ENCODE measurements at places on chromosomes 5 and 9. TPM values are rescaled to one million over a fixed set of nuclear protein-coding genes. Genes with fewer than 3 reads are reported as not detected.

NR2F1 gene
- 2.7 TPM for total RNA-seq

NEURL1B gene
- 12.7 TPM for total RNA-seq

DNA sequence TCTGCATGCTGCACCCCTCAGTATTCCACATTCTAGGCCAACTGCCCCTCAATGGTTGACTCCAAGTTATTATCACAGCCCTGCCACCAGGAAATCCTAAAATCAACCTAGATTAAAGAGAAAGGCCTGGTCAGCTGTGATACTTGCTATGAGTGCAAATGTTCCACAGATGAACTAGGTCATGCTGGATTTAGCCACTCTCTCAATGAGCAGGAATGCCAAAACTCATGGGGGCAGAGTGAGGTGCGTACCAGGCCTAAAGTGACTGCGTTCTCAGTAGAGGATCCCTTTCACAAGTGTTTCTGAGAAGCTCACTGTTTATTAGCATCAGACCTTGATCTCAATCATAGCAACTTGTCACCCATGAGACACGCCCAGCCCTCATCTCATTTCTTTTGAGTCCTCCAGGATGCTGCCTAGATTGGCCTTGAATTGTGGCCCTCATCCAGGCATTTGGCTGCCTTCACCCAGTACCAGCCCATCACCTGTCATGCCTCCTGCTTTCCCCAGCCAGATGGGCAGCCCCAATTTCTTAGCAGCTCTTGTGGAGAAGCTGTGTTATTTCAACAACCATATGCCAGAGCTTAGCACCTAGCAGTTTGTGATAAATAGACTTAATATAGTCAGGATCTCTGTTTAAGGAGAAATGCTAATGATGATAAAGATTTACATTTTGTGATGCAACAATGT lies 383.9 kb downstream of the CTNND2 start:
- no peak for ATAC-seq

CAMK4 gene
- 1.6 TPM for total RNA-seq

GRCh38 chr9:124885551-124885950 lies 23.6 kb downstream of the ARPC5L start:
- ATAC-seq = no peak

- ATAC-seq = no peak
Observed at GRCh38 chr9:92682269-92682668, 12.3 kb upstream of the IPPK start.

DNA sequence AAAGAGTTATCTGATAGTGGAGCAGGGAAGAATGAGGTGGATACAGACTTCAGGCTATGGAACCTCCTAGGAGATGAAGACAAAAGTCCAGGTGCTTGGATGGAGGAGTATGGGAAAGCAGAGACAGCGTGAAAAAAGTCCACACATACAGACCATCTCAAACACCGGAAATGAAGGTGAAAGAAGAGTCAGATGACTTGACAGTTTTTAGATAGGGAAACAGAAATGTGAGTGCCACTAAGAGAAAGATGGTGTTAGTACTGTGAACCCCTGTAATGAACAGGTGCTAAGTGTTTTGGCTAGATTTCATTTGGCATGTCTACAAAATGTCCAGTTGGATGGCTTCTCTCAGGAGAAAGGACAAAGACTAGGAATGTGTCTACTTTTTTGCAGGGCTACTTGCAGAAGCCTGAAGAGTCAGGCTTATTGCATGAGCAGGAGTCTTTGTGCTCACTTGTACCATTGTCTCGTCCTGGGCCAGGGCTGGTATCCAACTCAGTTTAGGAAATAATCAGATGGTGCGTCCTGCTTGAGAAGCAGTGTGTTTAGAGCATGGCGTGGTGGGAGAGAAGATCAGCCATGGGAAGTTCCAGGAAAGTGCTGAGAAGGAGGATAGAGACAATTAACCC lies 90.6 kb upstream of the STARD4 start:
- ATAC-seq = no peak

PHF24 gene
- 0.48 TPM for total RNA-seq

- ATAC-seq = no peak
Observed at GRCh38 chr5:121144764-121145163, 680.7 kb downstream of the PRR16 start.

DNA sequence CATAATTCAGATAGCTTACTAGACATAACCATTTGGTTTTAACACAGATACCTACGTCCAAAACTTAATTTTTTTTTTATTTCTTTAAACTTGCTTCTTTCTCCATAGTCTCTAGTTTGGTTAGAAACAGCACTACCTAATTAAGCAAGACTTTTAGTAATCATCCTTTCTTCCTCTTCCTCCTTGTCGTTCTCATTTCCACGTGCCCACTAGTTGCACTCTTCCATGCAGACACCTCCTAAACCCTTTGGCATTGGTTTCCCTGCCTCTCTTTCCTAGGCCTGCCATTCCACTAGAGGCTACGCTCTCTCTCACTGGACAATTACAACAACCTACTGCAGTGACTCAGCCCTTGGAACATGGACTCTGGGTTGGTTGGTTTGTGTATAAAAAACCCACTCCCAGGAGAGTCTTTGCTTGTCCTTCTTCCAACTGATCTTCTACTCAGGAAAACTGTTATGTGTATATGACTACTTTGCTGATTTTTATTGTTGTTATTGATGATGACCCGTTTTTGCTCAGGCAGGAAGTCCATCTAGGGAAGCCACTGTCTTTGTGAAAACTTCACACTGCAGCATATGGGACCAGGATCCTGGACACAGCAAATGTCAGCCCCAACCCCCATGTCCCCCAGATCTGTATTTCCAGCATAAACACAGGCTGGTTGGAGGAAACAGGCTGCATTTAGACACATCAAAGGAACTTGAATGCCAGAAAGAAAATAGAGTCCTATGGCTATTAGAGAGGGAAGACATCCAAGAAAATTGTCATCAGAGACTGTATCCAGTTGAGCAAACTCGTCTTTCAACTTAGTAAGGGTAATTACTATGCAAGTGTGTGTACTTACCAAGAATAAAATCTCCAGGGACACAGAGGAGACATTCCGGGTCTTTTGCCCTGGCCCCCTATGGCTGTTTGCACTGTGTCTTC lies 503.2 kb downstream of the GADD45G start:
- ATAC-seq = no peak

GRCh38 chr5:180970336-180970735 lies 18.3 kb upstream of the BTNL3 start:
- ATAC-seq = no peak

GRCh38 chr5:57202811-57203210 lies 29.0 kb downstream of the GPBP1 start:
- ATAC-seq = no peak

GRCh38 chr5:149301744-149302380 lies 30.2 kb downstream of the AFAP1L1 start:
- no peak for ATAC-seq

PCA3 gene
- total RNA-seq = not detected

GRCh38 chr9:128128836-128129590 lies 1.5 kb upstream of the PTGES2 start:
- no peak for ATAC-seq

FCN1 gene
- total RNA-seq = 0.12 TPM

ASTN2 gene
- 1.00 TPM for total RNA-seq

DNA sequence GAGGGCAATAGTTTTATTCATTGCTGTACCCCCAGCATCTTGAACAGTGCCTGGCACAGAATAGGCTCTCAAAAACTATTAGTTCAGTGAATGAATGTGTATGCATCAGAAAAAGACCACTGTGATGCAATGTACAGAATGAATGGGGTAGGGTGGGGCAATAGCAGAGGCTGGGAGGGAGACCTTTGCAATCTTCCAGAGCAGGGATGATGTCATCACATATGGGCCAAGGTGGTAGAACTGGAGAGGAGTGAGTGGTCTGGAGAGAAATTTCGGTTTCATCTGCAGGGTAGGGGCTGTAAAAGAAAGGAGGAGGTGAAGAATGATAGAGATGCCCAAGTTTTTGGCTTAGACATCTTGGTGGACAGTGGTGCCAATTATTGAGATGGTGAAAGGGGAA lies 23.4 kb upstream of the ARAP3 start:
- no peak for ATAC-seq

DNA sequence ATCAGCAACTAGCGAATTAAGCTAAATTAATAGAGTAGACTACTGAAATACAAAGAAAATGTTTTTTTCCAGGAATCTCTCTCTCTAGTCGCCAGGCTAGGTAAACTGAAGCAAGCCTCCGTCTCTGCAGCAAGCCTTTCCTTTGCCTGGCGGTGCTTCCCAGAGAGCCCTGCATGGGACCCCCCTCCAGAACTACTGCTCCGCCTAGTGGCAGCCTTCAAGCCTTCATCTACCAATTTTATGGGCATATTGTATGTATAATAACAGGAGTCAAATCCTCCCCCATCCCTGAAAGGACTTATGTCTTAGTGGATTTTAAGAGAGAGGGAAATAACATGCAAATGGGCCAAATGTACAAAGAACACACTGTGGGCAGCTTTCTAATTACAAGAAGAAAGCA lies 241.9 kb downstream of the SAXO1 start:
- ATAC-seq = no peak

PDLIM4 gene
- total RNA-seq = 26.9 TPM

SAXO1 gene
- total RNA-seq = not detected

ALDH1A1 gene
- 3.3 TPM for total RNA-seq

- no peak for ATAC-seq
Observed at GRCh38 chr5:60024104-60024503, 130.6 kb upstream of the PDE4D start.

DNA sequence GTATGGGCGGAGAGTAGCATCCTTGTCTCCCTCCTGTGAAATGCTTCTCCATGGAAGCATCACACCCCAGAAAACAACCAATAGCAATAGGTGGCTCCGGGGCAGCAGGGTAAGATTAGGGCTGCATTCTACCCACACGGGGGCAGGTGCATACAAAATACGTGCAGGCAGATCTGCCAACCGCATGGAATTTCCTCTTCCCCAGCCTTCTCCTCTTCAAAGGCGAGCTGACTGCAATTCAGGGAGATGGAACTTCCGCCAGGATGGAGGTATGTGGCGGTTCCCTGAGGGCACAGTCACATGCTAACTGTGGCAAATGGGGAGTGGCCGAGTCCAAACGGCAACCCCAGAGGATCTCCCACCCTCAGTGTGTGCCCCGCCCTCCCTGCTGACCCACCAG lies 81.5 kb downstream of the LMNB1 start:
- no peak for ATAC-seq

COL5A1 gene
- 3.3 TPM for total RNA-seq

GRCh38 chr5:52712354-52712753 lies 75.4 kb upstream of the ITGA1 start:
- no peak for ATAC-seq

GRCh38 chr5:13865312-13865711 lies 79.2 kb downstream of the DNAH5 start:
- no peak for ATAC-seq

DNA sequence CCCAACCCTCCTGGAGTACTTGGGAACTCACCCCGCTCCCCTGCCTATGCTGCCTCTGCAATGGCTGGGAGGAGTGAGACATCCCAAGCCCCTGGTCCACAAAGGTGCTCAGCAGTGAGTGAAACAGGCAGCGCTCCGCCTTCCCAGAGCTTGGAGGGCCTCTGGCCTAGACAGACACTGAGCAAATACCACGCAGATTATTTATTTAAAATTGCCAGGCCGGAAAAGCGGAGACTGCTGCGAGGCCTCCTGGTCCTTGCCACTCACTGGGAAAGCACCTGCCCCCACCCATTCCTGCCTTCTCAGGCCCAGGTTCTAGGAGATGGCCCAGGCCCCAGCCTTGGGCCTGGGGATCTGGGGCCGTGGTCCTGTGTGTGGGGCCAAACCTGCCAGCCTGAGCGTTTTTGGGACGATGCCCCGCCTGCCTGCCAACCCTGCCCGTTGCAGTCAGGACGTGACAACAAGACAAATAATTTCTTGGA lies 17.4 kb downstream of the FGF18 start:
- ATAC-seq = no peak

DNA sequence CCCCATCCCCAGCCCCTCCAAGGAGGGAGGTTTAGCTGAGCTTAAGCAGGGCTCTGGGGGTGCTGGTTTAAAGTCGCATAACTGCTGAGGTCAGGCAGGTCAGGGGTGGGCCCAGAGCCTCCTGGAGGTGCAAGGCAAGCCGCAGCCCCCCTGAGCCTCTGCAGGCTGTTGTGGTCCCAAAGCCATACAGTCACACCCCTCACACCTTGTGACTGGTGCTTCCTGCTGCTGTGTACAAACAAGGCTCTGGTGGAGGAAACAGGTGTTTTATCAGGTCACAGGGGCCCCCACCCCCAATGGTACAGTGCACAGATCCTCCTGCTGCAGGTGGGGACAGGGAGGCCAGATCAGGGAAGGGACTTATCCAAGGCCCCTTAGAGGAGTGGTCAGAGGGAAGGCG lies 8.0 kb downstream of the TCF7 start:
- peak; percentile 26 for ATAC-seq

DNA sequence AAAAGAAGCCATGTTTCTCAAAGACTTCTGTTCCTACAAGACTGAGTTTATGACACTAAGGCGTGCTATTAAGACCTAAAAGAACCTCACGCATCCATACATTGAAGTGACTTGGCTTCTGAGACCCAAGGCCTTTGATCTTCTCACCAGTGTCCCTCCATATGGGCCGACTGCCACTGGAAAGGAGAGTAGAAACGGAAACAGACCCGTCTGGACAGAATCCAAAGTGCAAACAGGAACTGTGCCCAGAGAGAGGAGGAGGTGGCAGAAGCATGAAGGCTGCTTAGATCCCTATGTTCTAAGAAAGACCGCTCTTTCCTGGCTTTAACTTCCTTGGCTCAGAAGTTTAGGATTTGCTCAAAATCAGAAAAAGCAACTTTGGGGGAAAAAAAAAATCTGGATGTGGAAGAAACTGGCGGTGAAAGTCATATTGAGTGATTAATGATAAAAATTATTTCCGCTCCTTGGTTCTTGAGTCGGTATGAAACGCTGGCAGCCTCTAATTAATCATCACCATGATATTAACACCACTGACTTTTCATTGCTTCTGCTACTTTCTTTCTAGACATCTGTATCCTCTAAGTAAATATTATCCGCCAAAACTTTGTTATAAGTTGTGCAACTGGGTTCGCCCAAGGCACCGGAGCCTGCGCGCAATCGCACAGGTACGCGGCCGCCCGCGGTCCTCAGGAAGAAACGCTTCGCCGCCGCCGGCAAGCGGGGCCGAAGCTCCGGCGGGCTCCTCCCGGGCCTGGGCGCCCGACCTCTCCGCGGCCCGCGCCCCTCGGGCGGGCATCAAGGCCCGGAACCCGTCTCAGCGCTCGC lies 726 bp downstream of the DAP start:
- ATAC-seq = peak; percentile 39

- peak; percentile 49 for ATAC-seq
Observed at GRCh38 chr5:42579320-42579719, 156.1 kb downstream of the GHR start.

GRCh38 chr9:108704156-108704852 lies 151.5 kb downstream of the ACTL7B start:
- peak; percentile 34 for ATAC-seq

DNA sequence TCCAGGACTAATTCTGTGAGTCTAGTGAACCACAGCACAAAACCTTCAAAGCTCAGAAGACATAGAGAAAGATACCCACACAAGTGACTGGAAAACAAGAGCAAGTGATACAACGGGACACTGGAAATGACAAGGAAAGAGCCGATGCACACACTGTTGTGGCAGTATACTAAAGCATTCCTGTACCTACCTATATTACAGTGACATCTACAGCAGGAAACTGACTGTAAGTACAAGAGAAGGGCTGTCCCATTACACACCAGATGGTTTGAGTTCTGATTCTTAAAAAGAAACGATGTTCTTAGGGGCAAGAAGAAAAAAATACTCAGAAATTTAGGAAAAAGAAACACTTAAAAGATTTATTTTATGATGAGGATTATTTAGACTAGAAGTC lies 18.5 kb downstream of the TMEM245 start:
- peak; percentile 52 for ATAC-seq

ADRB2 gene
- 2.8 TPM for total RNA-seq
